Central memory CD4-positive, alpha-beta T cell (primary cell): ENCODE measurements at places on chromosomes 16 and 17.
A peak's percentile ranks its signal among the peaks of the same experiment; 100 is the strongest.

GRCh38 chr17:67280279-67280678, 35.3 kb upstream of the HELZ start:
- DNase-seq: no peak

- DNase-seq: no peak
Measured at GRCh38 chr16:65745201-65745708, 621.2 kb upstream of the CDH5 start.

- DNase-seq: no peak
Measured at GRCh38 chr17:349666-350065, 2.9 kb downstream of the RPH3AL start.

DNA sequence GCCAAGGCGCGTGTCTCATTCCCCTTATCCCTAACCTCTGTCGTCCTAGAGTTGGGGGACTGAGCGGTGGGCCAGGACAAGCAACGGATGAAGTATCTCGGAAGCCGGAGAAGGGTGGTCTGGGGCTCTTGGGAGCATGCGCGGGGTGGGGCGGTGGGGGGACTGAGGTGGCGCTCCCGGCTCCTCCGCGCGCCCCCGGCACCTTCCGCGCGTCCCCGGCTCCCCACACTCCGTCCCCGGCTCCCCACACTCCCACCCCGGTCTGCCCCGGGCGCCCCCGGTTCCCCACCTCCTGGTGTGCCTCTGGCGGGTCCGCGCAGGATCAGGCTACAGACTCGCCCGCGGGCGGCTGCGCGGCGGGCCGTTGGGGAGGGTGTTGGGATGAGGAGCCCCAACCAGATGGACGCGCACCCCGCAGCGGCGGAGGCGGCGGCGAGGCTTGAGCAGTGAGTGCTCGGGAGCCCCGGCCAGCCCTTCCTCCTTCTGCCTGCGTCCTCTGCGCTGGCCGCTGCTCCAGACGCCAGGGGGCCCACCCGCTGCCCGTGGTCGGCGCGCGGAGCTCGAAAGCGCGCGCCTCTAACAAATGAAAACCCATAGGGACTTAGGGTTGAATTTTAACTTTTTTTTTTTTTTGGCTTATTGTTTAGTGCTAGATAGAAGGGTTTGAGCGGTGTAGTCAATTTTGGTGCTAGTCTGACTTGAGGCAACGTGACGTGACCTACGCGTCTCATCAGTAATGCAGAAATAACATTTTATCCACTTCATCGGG, 5.6 kb upstream of the CRYM start:
- DNase-seq: no peak

GRCh38 chr17:58401287-58401686, 16.0 kb downstream of the RNF43 start:
- DNase-seq: no peak

- DNase-seq: no peak
Measured at GRCh38 chr17:39719563-39720355, 10.6 kb downstream of the MIEN1 start.

GRCh38 chr16:86513471-86514277, 3.3 kb downstream of the FOXF1 start:
- no peak for DNase-seq

DNA sequence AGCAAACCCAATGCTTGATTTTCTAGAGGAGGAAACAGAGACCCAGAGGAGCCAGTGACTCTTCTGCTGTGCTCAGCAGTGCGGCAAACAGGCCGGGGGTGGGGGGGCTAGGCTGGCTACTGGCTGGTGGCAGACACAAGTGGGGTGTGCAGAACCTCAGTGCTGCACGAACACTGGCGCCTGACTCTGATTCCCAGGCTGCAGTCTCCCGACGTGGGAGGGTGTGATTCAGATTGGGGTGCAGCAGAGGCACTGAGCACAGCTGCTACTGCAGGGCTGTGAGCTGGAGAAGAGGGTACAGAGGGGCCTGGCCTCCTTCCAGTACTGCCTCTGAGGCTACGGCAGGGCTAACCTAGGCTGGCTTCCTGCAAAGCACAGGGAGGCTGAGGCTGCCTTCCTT, 8.1 kb downstream of the RPL19 start:
- DNase-seq: no peak

DNA sequence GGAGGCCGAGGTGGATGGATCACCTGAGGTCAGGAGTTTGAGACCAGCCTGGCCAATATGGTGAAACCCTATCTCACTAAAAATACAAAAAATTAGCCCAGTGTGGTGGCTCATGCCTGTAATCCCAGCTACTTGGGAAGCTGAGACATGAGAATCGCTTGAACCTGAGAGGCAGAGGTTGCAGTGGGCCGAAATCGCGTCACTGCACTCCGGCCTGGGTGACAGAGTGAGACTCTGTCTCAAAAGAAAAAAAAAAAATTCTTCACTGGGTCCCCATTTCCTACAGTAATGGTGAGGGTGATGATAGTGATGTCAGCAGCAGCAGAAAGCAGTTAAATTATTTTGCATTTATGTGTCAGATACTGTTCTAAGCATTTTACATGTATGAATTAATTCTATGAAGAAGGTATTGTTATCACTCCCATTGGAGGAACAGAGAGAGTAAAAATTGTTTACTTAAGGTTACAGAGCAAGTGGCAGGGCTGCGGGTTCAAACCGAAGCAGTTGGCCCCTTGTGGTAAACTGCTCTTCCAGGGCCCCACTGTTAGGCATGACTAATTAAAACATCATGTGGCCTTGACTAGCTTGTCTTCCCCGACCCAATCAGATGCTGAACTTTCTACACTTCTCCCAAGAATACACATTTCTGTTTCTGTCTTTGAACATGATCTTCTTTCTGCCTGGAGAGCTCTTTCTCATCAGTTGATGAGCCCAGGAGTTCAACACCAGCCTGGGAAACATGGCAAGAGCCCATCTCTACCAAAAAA, 45.8 kb downstream of the STAT3 start:
- DNase-seq: no peak

DNA sequence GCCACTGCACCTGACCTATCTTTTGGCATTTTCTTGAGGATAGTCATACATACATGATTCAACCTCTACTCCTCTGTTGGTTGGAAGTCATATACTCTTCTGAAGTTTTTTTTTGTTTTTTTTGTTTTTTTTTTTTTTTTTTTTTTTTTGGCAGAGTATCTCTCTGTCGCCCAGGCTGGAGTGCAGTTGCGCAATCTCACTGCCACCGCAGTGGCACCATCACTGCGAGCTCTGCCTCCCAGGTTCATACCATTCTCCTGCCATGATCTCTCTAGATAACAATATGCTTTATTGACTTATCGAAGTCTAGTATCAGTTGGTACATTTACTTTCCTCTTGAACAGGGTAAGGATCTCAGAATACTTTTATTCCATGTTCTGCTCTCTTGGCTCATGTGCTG, 224.2 kb upstream of the WSCD1 start:
- no peak for DNase-seq

DNA sequence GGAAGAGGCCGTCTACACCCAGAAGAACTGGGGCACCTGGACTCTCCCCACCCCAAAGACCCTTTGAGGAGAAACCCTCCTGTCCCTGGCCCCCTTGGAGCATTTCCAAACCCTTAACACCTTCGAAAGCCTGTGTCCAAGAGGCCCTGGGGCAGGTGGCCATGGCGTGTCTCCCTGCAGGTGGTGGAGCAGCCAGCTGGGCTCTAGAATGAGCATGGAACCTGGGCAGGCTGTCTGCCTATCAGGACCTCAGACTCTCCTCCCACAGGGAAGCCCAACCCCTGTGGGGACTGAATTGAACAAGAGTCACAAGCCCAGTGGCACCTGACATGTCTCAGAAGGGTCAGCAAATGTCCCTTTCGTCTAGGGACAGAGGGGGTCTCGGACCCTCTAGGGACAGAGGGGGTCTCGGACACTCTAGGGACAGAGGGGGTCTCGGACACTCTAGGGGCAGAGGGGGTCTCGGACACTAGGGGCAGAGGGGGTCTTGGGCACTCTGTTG, 8.4 kb downstream of the CBX4 start:
- no peak for DNase-seq

DNA sequence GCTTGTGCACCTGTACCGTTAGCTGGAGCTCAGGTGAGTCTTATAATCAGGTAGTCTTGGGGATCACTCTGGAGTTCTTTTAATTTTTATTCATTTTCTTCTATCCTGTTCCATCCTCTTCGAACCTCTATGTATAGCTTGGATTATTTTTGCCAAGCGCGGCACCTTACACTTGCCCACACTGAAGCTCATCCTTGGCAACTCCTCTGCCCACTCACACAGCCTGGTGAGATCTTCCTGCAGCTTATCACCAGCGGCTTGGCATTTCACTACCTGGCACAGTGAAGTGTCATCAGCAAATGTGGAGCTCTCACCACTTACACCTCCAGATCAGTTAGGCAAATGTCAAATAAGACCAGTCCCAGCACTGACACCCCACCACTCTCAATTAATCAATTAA, 116.7 kb downstream of the CACNG3 start:
- DNase-seq: no peak

DNA sequence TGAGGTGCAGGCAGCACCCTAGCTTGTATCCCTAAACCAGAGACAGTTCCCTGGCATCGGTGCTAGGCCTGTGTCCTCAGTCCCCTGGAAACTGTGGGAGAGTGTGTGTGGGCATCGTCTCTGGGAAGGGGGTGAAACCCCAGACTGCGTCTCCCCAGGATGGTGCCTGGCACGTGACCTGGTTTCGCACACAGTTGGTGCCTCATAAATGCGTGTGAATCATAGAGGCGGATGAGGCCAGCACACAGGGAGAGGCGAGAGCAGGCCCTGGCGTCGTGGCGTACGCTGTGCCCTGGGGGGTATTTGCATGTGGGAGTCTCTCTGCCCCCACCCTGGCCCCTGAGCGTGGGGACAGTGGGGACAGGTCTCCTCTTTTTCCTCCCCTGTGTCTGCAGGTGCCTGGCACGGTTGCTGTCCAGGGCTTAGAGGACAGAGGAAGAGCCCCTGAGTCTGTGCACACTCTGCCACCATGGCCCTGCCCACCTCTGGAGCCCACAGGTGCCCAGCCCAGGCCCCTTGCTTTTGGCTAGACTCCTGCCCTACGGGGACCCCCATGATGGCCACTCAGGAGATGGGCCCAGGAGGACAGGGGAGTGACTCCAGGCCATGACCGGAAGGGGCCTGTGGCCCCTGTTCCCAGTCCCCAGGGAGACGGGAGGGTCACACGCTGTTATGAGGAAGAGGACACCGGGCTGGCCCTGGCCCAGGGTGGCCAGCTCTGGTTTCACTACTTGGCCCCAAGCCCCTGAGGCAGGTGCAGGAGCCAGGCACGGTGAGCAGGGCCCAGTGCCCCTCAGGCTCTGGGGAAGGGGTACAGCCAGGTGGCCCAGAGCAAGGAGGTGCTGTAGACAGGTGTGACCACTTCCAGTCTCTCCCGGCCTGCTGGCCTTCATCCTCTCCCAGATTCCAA, 1.3 kb upstream of the FSCN2 start:
- DNase-seq: no peak

DNA sequence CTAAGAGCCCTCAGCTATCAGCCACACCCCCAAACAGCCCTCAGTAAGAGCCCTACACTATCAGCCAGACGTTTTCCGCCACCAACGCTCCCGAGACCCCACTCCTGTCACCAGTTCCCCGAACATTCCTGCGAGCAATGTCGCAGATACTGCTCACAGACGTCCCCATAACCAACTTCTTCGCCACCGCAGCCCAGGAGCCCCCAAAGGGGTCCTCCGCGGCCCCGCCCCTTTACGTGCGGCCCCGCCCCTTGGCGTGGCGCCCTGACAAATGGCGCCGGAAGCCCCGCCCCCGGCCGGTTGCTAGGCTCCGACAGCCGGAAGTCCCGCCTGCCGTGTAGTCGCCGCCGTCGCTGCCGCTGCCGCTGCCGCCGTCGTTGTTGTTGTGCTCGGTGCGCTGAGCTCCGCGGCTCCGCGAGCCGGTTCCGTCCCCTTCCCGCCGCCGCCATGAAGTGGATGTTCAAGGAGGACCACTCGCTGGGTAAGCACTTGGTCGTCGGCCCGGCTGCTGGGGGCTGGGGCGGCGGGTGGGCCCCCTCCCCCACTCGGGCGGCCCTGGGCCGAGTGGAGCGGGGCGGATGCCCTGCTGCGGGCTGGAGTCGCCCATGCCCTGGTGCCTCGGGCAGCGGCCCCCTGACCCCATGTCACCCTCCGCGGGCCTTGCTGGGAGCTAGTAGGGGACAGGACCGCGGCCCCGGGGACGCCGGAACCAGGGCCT, at the start of gene GABARAPL2:
GABARAPL2 (plus strand) TSS at position 340 of the 718 bp plus-strand sequence; CDS start at position 448, 108 bp downstream.
- peak; percentile 88 for DNase-seq

GRCh38 chr17:35345926-35346771, 27.3 kb downstream of the SLFN11 start:
- no peak for DNase-seq

- no peak for DNase-seq
Measured at GRCh38 chr17:10604521-10604920, 52.6 kb downstream of the MYH3 start.

DNA sequence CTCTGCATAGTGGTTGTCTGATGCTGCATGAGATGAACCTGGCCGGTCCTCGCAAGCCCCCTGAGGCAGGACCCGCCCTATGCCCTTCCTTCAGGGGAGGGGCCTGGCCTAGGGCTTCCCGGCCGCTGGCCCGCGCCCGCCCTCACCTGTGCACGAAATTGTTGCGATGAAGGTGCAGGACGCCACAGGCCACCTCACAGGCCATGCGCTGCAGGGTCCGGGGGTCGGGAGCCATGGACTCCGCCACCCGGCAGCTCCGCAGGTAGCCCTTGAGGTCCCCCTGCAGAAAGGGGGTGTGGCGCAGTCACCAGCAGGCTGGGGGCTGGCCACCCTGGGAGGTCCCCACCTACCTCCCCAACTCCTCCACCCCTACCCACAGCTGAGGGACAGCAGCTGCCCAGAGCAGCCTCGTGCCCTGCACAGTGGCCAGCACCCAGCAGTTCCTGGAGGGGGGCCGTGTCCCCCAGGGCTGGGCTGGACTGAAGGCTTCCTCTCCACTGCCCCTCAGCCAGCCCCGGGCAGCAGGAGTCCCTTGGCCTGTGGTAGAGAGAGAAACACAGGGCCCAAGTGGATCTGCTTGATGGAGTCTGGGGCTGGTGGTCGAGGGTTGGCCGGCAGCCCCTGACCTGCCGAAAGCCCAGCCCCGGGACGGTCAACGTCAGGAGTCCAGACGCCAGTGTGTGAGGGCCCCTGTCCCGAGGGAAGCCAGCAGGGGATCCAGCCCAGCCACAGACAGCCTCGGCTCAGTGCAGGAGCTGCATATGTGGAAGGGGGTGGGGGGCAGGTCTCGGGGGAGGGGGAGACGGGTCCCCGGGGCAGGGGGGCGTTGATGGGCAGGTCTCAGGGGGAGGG, 38.8 kb upstream of the PVALEF start:
- no peak for DNase-seq

- no peak for DNase-seq
Measured at GRCh38 chr16:9366048-9366969, 274.9 kb downstream of the HAPSTR1 start.

DNA sequence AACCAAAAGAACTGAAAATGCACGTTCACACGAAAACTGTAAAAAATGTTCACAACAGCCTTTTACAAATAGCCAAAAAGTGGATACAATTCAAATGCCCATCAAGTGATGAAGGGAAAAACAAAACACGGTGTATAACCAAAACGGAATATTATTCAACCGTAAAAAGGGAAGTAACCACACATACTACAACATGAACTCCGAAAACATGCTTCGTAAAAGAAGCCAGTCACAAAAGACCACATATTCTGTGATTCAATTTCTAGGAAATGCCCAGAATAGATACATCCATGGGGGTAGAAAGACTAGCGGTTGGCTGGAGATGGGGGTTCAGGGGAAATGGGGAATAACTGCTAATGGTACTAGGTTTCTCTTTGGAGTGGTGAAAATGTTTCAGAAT, 81.5 kb upstream of the TRAP1 start:
- DNase-seq: no peak

GRCh38 chr16:58510776-58511628, 4.3 kb upstream of the SETD6 start:
- no peak for DNase-seq
